ENCODE measurements at places on chromosomes 16 and 17. TPM values are rescaled to one million over a fixed set of nuclear protein-coding genes. Genes with fewer than 3 reads are reported as not detected.

DNA sequence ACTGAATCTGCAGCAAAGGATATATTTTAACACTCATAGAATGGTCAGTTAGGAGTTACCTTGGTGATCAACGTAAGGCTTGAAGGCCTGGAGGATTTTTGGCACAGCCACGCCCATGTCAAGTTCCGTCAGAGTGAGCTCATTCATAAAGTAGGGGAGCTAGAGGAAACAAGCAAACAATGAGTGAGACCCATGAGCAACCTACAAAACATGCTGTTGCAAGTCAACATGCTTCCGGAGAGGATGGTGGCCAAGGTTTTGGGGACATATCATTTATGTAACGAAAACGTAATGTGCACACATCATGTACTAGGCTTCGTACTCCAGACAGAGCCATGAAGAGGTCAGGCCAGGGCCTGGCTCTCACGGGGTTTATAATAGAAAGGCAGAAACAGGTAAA is 41.1 kb upstream of the ERN1 start:
- H3K27ac ChIP-seq, result no peak overlapping the region
- DNase-seq, result no peak
- no peaks in the 10 kb centered on the region for H3K27me3 ChIP-seq

GRCh38 chr16:24721830-24722238 is 7.6 kb upstream of the TNRC6A start:
- DNase-seq, result no peak
- no peak overlapping the region for H3K27ac ChIP-seq
- no peaks in the 10 kb centered on the region for H3K27me3 ChIP-seq
- H3K4me1 ChIP-seq, result no peaks in the 10 kb centered on the region

GRCh38 chr16:25988084-25988483 is 296.3 kb downstream of the HS3ST4 start:
- no peaks in the 10 kb centered on the region for H3K4me1 ChIP-seq
- no peak overlapping the region for H3K27ac ChIP-seq
- H3K36me3 ChIP-seq, result no peaks in the 10 kb centered on the region
- no peak for DNase-seq

GRCh38 chr16:15636392-15636873 is 6.5 kb downstream of the MARF1 start:
- H3K4me1 ChIP-seq, result peaks cover 5% of the 10 kb centered on the region
- no peak for DNase-seq
- no peak overlapping the region for H3K27ac ChIP-seq
- H3K36me3 ChIP-seq, result no peaks in the 10 kb centered on the region

DNA sequence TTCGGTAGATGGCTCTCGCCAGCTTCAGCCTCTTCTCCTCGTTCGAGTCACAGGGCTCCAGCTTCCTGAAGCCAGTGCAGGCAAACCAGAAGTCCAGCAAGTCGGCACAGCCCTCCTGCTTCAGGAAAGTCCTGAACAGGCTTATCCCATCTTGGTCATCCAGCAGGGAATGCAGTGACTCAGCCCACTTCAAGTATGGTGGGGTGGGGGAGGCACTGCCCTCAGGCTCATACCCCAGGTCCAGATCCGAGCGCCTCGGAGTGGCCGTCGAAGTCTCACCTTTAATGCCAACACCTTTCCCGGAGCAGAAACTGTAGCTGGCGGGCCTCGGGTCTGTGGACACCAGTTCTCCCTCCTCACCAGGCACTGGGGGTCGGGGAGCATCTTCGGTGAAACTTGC is 5.9 kb downstream of the AXIN1 start:
- H3K27ac ChIP-seq, result no peak overlapping the region
- H3K36me3 ChIP-seq, result no peaks in the 10 kb centered on the region
- H3K4me1 ChIP-seq, result peaks cover 11% of the 10 kb centered on the region
- H3K4me3 ChIP-seq, result no peak overlapping the region

GRCh38 chr17:41326173-41327145 is 10.9 kb upstream of the KRTAP17-1 start:
- no peak overlapping the region for H3K4me3 ChIP-seq
- no peaks in the 10 kb centered on the region for H3K27me3 ChIP-seq
- H3K27ac ChIP-seq, result no peak overlapping the region
- no peak for DNase-seq

The ST3GAL2 gene
- 24.2 TPM for total RNA-seq

DNA sequence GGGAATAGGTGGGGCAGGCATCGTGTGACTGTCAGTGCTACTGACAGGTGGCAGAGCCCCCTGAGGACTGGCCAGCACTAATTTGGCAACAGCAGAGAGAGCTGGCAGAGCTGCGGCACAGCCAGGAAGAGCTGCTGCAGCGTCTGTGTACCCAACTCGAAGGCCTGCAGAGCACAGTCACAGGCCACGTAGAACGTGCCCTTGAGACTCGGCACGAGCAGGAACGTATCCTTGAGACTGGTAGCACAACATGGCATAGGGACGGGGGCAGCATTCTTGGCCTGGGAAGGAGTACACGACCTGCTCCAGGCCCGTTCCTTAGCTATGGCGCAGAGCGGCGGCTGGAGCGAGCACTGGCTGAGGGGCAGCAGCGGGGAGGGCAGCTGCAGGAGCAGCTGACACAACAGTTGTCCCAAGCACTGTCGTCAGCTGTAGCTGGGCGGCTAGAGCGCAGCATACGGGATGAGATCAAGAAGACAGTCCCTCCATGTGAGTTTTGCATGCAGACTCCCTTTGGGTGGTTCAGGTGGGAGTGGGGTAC is 3.0 kb upstream of the NRN1L start:
- H3K4me1 ChIP-seq, result peaks cover 3% of the 10 kb centered on the region
- no peaks in the 10 kb centered on the region for H3K36me3 ChIP-seq
- H3K4me3 ChIP-seq, result no peak overlapping the region
- no peak overlapping the region for H3K27ac ChIP-seq
- no peaks in the 10 kb centered on the region for H3K27me3 ChIP-seq

DNA sequence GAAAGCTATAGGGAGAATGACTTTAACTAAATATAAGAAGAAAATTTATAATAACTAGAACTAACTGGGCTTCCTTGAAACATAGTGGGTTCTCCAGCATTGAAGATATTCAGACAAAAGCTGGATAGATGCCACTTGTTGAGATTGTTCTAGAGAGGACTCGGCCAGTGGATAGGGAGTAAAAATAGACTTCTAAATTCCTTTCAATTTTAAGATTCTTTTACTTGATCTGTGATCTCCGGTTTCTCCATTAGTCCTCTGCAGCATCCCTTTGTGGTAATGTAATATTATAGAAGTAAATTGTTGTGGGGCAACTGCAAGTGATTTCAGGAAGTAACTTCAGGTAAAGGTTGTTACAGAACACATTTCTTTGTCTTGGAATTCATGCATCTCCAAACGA is 10.3 kb upstream of the RARA start:
- no peaks in the 10 kb centered on the region for H3K27me3 ChIP-seq
- H3K4me1 ChIP-seq, result peaks cover 5% of the 10 kb centered on the region
- no peak overlapping the region for H3K4me3 ChIP-seq
- H3K36me3 ChIP-seq, result no peaks in the 10 kb centered on the region

- H3K4me1 ChIP-seq, result peaks cover 9% of the 10 kb centered on the region
- no peak for DNase-seq
- H3K27me3 ChIP-seq, result no peaks in the 10 kb centered on the region
- no peak overlapping the region for H3K4me3 ChIP-seq
- H3K27ac ChIP-seq, result peak overlapping the region; percentile 81
Observed at GRCh38 chr17:10738521-10739258, 8.9 kb upstream of the TMEM220 start.

The CCL8 gene
- total RNA-seq, result 0.12 TPM

DNA sequence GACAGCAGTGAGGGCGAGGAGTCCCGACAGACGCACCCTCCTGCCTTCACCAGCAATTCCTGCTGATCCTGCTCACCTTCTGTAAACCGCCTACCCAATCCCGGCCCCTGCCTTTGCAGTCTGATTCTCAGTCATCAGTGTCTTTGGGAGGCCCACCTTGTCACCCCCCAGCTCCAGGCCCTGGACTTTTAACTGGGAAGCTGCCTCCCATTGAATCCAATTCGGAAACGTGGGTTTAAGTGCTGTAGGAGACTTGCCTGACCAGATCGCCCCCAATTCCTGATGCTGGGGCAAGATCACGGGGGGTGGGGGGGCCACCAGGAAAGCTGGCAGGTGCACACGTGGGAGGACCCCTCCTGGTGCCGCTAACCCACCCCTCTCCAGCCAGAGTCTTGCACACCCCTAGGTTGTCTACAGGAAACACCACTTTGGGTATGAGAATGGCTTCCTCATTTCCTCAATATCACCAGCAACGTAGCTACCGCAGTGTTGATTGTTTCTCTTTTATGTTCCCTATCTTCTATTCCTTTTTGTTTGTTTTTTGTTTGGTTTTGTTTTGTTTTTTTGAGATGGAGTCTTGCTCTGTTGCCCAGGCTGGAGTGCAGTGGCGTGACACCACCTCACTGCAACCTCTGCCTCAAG is 46.6 kb upstream of the CMIP start:
- no peaks in the 10 kb centered on the region for H3K36me3 ChIP-seq
- H3K4me3 ChIP-seq, result no peak overlapping the region
- no peaks in the 10 kb centered on the region for H3K27me3 ChIP-seq

- no peak overlapping the region for H3K27ac ChIP-seq
- no peaks in the 10 kb centered on the region for H3K36me3 ChIP-seq
- DNase-seq, result no peak
- H3K27me3 ChIP-seq, result no peaks in the 10 kb centered on the region
- H3K4me1 ChIP-seq, result no peaks in the 10 kb centered on the region
Observed at GRCh38 chr17:81267390-81268067, 27.6 kb downstream of the SLC38A10 start.

DNA sequence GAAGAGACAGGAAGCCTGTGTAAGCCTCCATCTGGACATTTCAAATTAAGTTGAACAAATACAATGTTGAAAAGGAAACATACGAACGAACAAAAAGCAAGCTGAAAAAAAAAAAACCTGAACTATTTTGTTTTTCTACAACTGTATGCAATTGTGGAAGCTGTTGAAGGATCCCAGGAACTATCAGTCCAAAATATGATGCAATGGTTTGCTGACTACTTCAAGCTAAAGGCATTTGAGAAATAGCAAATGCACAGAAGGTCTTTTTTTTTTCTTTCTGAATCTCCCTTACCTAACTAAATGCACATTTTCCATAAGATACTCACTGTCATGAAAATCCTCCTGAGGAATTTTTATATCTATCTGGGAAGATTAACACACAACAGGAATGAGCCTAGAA is 40.2 kb downstream of the MAF start:
- no peaks in the 10 kb centered on the region for H3K27me3 ChIP-seq
- H3K4me1 ChIP-seq, result peaks cover 13% of the 10 kb centered on the region
- no peak overlapping the region for H3K4me3 ChIP-seq
- no peak overlapping the region for H3K27ac ChIP-seq
- H3K36me3 ChIP-seq, result no peaks in the 10 kb centered on the region
- DNase-seq, result no peak

All from hepatocyte (in vitro differentiated cells).